Coronary artery (tissue), 2 donors: ENCODE measurements at places on chromosomes 5 and 9.
A peak's percentile ranks its signal among the peaks of the same experiment; 100 is the strongest.

- DNase-seq: no peak
These were observed 849 bp upstream of the RGMB start for GRCh38 chr5:98772415-98773213.

GRCh38 chr9:110156902-110157301 lies 51.1 kb downstream of the C9orf152 start:
- no peak for DNase-seq

DNA sequence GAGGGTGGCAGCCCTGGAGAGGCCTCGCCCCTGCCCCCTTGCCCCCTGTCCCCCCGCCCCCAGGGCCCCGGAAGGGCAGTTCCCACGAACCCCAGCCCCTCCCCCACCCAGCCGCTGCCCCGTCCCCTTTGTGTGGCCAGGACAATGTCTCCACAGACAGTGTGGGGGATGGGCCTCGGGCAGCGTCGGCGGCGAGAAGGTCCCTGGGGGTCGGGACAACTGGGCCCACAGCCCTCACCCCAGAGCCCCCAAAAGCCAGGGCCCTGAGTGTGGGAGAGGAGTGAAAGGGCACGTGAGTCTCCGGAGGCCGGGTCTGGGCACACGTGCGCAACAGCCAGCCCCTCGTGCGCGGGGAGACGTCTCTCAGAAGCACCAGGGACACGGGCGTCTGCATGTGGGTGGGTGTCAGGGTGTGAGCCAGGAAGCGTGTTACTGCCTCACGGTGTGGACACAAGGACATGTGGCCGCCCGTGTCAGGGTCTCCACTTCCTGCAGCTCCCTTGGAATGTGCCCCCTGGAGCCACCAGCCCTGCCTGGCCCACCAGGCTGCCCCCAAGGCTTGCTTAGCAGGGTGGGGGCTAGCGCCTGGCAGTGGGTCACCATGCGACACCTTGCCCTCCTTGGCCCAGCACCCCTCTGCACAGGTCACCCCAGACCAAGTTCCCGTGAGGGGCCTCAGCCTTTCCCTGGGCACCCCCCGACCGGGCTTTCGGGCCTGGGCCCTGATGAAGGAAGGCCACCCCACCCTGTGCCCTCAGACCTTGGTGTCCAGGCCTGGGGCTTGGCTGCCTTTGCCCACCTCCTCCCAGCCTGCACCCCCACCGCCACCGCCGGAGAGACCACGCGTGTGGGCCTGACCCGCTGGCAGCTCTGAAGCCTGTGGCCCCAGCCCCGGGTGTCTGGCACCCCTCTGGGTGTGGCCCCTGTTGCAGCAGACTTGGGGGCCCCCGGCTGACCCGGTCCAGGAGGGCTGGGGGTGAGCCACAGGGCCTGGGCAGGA lies 12.8 kb upstream of the NRARP start:
- DNase-seq: peak; percentile 67

DNA sequence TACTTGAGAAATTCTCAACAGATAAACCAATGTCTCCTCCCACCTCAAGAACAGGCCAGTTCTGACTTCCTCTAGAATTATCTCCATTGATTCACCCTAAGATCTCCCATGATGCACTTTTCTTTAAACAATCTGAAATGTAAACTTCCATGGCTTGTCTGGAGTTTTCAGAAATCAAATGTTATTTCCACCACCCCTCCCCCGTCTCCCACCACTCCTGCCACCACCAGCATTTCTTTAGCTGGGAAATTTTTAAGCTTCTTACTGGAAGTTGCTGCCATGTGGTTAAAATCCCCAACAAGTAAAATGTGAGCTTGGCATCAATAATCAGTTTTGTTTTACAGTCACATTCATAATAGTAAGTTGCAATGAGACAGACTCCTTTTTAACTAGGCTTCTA lies 32.8 kb upstream of the BASP1 start:
- no peak for DNase-seq

DNA sequence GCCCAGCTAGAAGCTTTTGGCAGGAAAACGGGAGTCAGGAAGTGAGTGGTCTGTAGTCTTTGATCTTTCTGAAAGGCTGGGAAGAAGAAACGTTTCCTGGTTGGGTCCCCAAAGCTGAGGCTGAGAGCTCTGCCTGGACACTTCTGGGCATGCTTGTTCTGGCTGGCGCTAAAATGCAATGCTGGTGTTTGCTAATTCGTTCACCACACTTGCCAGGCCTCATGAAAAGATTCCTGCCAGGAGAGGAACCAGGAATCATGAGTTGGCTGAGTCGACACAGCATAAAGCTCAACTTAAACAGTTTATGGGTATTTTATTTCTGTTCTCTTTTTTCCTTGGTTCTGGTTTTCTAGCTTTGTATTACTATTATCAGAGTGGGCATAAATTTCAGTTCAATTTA lies 10.7 kb upstream of the PTGR1 start:
- DNase-seq: no peak

DNA sequence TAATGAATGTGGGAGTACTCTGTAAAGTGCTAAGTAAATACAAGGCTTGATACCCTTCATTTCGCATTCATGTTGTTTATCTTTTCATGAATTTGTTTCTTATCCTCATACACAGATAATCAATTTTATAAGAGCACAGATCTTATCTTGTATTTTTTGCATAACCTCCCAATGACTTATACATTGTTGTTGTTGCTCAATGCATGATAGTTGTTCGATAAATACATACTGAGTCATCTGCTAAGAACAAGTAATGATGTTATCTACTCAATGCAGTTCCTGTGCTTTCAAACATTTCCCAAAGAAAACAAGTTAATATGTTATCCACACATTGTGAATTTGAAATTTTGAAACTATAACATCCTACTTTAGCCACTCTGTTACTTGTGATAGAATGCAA lies 60.7 kb downstream of the TAF11L14 start:
- no peak for DNase-seq

DNA sequence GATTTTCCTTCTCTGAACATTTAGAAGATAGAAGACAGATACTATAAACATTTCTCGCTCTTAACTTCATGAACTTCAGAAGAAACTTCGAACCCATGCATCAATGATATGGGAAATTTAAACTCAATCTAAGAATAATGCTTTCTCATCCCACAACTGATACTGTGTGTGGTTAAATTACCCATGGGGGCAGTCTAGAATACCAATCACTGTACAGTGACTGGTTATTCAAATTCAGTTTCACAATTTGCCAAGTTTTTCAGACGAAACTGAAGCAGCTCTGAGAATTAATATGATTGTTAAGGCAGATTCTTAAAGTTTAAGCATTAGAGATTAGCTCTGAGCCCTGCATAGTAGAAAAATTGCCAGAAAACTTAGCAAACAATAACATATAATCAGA lies 431.0 kb downstream of the SH3GL2 start:
- no peak for DNase-seq

GRCh38 chr5:10655161-10655971 lies 91.5 kb downstream of the ANKRD33B start:
- no peak for DNase-seq
